ENCODE measurements at places on chromosomes 3 and 15. TPM values are rescaled to one million over a fixed set of nuclear protein-coding genes. Genes with fewer than 3 reads are reported as not detected.

Gene TYRO3
- total RNA-seq, result 118 TPM

Gene ASB14
- total RNA-seq, result not detected

Gene CPNE9
- total RNA-seq, result not detected

Gene ZNF80
- total RNA-seq, result not detected

Gene DPPA4
- not detected for total RNA-seq

DNA sequence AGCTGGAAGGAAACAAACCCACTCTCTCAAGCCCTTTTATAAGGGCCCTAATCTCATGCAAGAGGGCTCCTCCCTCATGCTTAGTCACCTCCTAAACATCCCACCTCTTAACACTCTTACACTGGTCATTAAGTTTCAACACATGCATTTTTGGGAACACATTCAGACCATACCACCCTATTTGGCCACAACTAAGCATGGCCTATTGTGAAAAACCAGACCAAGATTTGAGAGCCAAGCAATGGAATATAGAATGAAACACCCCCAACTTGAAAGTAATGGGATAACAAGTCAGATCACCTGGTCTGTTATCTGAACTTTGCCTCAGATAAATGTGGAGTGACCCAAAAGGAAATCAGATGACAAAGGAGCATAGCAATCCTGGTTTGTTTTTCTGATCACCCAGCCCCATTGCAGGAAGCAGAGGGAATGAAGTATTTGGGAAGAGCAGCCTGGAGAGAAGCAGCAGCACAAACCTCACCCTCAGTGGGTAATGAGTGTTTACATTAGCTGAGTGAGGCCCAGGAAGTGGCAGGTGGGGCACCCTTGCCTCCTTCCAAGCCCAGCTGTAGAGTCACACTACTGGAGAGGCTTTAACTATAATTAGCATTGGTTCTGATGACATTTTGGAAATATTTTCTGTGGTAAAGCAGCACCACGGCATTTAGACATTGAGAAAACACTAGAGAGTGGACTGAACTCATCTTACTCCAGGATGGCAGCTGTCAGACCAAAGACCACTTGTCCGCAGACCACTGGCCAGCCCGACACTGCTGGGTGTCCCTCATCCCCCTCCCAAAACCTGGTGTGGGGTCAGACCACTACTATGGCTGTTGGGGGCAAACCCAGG lies 48.8 kb upstream of the PRTG start:
- DNase-seq, result peak; percentile 9

DNA sequence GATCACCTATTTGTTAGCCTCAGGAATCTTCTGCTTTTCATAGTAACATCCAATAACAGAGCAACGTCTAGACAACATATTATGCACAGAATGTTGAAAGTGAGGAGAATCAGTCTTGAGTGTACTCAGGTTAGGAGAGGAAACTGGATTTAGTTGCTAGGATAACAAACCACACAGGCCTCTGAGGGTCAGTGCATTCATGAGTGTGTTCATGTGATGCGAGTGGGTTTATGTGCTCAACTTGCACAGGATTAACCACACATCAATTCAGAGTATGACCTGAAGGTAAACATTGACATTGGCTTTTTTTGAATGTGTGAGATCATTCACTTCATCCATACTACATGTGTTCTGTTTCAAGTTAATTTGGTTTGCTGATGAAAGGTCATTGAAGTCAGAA lies 287.6 kb downstream of the DIPK2A start:
- DNase-seq, result no peak

- DNase-seq, result no peak
Observed at GRCh38 chr3:45607790-45608189, 13.2 kb downstream of the LIMD1 start.

DNA sequence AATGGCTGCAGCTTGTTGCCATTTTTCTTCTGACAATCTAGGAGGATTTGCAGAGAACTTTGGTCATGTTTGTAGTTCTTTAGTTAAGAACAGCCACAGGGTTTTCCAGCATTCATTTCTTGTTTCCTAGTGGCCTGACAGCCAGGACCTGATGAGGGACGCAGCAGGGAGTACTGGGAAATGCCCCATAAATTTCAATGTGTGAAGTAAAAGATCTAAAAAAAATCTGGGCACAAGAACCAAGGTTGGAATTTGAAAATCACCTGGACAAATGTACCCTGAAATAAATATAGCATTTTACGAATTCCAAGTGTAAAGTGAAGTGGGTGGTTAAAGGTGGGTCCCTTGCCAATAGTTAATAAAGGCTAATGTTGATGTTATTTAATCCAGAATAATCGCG lies 195.0 kb downstream of the ZIC1 start:
- DNase-seq, result no peak

DNA sequence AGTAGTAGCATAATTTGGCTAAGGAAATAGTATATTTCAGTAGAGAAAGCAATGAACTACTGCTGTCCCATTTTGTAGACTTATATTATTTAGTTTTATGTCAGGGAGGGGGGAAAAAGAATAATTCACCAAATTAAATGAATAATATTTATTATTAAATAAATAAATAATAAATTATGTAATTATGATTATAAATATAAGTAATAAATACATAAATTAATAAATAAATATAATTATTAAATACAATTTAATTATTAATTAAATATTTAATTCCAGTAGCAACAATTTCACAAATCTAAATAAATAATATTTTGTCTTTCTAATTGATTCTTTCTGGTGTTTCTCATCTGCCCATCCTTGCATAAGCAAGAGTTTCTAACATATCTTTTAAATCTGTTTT lies 81.1 kb upstream of the PLSCR4 start:
- no peak for DNase-seq

DNA sequence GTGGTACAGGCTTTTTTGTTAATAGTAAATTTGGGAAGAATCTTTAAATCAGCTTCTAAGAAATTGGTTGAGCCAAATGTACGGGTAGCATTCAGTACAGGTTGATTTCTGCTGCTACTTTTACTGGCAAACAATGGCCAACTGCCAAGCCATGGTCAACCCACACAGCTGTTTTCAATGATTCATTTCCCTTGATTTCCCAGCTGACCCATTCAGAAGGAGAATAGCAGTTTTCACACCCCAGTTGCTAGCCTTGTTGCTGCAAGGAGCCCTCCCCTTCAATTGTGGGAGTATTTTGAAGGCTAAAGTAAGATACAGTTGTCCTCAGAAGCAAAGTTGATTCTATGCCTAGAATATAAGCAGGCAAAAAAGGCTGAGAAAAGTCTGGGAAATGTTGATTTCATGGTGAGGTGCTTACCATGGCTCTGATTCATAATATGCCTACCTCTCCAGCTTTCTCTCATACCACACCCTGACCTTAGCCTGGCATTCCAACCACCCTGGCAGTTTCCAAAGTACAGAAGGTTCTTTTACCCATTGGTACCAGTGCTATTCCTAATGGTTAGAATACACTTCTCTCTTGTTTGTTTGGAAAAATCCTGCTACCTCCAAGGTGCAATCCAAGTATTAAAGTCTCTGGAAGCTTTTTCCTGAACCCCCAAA lies 320.3 kb upstream of the TGFBR2 start:
- DNase-seq, result no peak

DNA sequence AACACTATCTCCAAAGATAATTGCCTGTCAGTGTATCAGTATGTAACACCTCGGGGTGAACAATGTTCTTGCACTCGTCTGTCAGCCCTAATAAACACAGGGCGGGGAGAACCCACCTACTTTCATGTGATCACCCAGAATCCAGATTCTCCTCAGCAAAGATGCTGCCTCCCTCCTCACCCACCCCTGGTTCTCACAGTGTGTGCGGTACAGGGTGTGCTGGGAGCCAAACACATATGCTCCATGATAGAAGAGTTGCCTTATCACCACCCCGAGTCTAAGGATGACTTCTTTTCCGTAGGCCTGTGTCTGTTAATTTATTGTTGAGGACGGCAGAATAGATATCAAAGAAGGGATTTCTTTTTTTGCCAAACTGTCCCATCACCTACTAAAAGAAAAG lies 206.1 kb downstream of the TLE3 start:
- no peak for DNase-seq

GRCh38 chr3:63961891-63962290 lies 49.7 kb upstream of the SCAANT1 start:
- no peak for DNase-seq

GRCh38 chr3:126951561-126951960 lies 31.4 kb upstream of the PLXNA1 start:
- no peak for DNase-seq

DNA sequence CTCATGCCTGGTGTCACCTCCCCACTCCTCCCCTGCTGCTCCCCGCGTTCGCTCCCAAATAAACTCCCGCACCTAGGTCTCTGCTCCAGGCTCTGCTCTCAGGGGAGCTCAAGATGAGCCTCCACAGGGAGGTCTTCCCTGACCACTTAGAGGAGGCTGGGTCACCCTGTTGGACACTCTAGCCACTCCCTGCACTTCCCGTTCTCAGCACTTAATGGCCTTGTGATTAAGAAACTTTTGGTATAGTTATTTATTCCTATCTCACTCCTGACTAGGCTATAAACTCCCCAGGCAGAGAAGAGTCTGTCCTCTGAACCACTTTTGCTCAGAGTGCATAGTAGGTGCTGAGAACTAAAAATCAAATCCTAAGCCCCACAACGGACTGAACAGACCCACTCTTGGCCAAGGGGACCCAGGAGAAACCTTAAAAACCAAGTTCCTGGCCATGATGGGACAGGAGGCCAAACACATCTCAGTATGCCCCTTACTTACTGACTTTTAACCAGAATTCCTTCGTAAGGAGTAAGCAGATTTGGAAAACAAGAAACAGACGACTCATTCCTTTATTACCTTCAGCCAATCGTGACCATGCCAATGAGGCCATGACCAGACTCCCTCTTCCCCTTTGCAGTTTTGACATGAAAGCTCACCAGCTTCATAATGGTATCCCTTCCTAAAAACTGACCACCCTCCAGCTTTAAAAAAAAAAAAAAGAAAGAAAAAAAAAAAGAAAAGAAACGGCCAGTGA lies 69.0 kb upstream of the HRH1 start:
- no peak for DNase-seq

GRCh38 chr3:21624524-21624923 lies 126.5 kb downstream of the ZNF385D start:
- DNase-seq, result no peak
